ENCODE measurements at places on chromosomes 16 and 17. TPM values are rescaled to one million over a fixed set of nuclear protein-coding genes. Genes with fewer than 3 reads are reported as not detected.

DRC3 gene
- 0.33 TPM for total RNA-seq

- no peak for DNase-seq
Measured at GRCh38 chr16:86089991-86090390, 191.0 kb downstream of the IRF8 start.

DNA sequence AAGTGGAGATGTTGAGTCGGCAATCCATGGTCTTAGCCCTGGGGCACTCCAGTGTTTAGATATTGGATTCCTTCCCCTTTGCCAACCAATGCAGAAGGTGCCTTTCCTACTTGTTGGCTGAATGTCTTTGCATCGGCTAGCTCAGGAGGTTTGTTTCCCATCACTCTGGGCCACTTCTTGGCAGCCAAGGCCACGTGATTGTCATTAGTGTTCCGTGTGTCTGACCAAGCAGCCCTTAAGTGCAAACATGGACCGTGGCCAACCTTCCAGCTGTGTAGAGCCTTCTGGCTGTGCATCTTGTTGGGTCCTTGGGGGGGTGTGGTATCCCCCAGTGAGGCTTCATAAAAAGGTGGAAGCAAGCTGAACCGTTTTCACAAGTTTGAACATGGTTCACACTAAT is 66.0 kb downstream of the GNAO1 start:
- DNase-seq, result no peak

DNA sequence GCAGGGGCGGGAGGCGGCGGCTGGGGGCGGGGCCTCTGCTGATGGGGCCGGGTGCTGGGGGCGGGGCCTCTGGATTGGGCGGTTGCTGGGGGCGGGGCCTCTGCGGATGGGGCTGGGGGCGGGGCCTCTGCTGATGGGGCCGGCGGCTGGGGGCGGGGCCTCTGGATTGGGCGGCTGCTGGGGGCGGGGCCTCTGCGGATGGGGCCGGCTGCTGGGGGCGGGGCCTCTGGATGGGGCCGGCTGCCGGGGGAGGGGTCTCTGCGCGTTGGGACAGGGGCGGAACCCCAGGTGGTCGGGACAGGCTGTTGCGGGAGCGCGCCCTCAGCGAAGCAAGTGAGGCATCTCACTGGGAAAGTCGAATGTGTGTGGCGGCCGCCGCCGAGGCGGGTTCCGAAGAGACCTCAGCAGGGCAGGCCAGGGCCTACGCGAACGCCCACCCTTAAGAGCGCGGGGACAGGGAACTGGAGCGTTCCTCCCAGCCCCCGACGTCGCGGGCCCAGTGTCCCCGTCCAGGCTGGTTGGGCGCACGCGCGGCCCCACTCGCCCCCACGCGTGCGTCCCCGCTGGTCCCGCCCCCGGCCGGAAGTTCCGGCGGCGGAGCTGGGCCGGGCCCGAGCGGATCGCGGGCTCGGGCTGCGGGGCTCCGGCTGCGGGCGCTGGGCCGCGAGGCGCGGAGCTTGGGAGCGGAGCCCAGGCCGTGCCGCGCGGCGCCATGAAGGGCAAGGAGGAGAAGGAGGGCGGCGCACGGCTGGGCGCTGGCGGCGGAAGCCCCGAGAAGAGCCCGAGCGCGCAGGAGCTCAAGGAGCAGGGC is at the start of gene STUB1:
Gene STUB1 (plus strand): TSS at position 597 of the 811 bp plus-strand sequence. CDS start 116 bp downstream, at position 713.
- DNase-seq, result peak; percentile 86
